ENCODE measurements at places on chromosomes 6 and 20. TPM values are rescaled to one million over a fixed set of nuclear protein-coding genes. Genes with fewer than 3 reads are reported as not detected.

EYS gene
- total RNA-seq = not detected

ACOT13 gene
- 21.8 TPM for total RNA-seq

B3GAT2 gene
- 0.07 TPM for total RNA-seq

ZNF343 gene
- total RNA-seq = 7.0 TPM

CNR1 gene
- not detected for total RNA-seq

KCNK5 gene
- 19.1 TPM for total RNA-seq

LGSN gene
- total RNA-seq = 0.18 TPM

SH3BGRL2 gene
- total RNA-seq = 0.42 TPM

DZANK1 gene
- total RNA-seq = 1.7 TPM

IPCEF1 gene
- total RNA-seq = 18.8 TPM

THBD gene
- total RNA-seq = not detected

RAD21L1 gene
- total RNA-seq = not detected

BLOC1S5 gene
- total RNA-seq = 23.7 TPM

PTGIS gene
- 15.1 TPM for total RNA-seq

TRMT11 gene
- 26.4 TPM for total RNA-seq

HRH3 gene
- not detected for total RNA-seq

ZC2HC1B gene
- total RNA-seq = 0.23 TPM

STX11 gene
- 29.0 TPM for total RNA-seq

All from activated CD8-positive, alpha-beta memory T cell treated with anti-CD3 and anti-CD28 coated beads, Interleukin-2, amount 10 ng/mL, durations not matched to agents 7 days and 5 days (primary cell).